NCI-H524 treated with DMSO at 0.1 percent for 48 hours (cell line): ENCODE measurements at places on chromosomes 13 and 19.

GRCh38 chr13:111936267-111936925 lies 130.6 kb upstream of the SOX1 start:
- DNase-seq, result no peak

- DNase-seq, result no peak
Observed at GRCh38 chr19:28543244-28543776, 669.6 kb downstream of the UQCRFS1 start.

GRCh38 chr19:28430214-28430613 lies 782.7 kb downstream of the UQCRFS1 start:
- DNase-seq, result no peak

- no peak for DNase-seq
Observed at GRCh38 chr13:99346335-99347042, 39.3 kb upstream of the GPR183 start.

DNA sequence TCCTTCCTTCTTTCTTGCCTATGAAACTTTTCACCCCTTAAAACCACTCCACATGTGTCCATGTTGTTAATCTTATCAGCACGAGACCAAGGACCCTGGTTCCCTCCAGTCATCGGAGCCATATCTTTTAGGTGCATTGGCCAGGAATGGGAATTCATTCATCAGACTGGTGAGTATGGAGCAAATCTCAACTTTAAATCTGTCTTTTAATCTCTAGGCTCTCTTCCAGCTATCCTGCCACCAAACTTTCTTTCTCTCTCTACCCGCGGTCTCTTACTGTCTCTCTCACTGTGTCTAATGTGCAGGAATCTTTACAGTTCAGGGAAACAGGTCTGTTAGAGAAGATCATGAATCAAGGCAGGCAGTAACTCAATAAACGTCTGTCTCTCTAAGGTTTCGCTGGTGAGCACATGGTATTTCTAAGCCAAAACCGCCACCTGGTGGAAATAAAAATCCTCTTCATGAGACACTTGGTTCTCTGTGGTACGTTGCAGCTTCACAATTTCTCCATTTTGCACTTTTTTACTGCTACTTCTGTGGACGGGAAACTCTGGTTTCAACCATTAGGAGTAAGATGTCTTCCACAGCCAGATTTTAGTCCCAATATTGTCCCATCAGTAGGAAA lies 16.1 kb downstream of the LGALS16 start:
- DNase-seq, result peak; percentile 21

GRCh38 chr19:49182848-49183375 lies 25.3 kb downstream of the TRPM4 start:
- no peak for DNase-seq

GRCh38 chr13:57450356-57450755 lies 181.2 kb upstream of the PCDH17 start:
- no peak for DNase-seq

DNA sequence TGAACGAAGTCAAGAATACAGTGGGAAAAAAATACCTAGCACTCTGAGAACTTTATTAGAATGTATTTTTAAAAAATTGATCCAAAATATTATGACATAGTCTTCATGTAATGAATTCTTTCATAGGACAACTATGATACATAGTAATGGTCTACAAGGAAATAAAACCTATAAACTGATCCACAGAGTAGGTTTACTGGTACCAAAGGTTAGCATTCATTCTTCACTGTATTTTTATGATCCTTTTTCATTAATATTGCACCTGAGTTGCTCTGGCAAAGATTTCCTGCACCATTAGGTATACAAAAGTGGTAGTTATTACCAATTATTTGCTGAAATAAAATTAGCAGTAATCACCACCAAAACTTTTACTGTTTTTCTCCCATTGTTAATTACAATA lies 4.2 kb downstream of the NEK3 start:
- no peak for DNase-seq
